ENCODE measurements at places on chromosomes 2 and 18.

DNA sequence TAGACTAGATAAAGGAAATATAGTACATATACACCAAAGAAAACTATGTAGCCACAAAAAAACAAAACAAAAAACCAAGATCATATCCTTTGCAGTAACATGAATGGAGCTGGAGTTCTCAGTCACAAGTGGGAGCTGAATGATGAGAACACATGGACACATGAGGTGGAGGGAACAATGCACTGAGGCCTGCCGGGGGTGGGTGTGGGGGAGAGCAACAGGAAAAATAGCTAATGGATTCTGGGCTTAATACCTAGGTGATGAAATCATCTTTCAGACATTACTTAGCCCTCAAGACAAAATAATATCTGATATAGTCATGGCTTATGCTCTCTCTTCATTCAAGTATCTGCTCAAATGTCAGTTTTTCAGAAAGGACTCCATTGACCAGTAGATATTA, 930.6 kb downstream of the LRP1B start:
- no peak for DNase-seq

GRCh38 chr2:111029181-111029927, 91.4 kb upstream of the BCL2L11 start:
- DNase-seq, result peak; percentile 72

DNA sequence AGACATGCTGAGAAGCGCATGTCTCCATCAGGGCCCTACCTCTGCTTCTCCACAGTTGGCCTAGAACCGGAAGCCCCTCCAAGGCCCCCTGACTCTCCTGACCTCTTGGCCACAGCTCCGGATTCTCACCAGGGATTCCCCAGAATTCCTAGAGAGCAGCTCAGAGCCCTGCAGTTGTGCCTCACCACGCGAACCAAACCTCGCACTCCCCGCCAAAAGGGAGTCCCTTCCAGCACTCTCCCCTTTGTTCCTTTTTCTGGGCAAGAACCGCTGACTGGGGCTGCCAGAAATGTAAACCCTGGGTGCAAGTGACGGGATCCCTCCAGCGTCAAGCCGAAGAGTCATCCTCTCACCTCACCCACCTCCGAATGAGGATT, 36.7 kb downstream of the AFF3 start:
- no peak for DNase-seq

GRCh38 chr18:12744103-12744502, 41.3 kb downstream of the PSMG2 start:
- DNase-seq, result no peak

GRCh38 chr2:88190808-88191721, 20.9 kb downstream of the THNSL2 start:
- peak; percentile 23 for DNase-seq

DNA sequence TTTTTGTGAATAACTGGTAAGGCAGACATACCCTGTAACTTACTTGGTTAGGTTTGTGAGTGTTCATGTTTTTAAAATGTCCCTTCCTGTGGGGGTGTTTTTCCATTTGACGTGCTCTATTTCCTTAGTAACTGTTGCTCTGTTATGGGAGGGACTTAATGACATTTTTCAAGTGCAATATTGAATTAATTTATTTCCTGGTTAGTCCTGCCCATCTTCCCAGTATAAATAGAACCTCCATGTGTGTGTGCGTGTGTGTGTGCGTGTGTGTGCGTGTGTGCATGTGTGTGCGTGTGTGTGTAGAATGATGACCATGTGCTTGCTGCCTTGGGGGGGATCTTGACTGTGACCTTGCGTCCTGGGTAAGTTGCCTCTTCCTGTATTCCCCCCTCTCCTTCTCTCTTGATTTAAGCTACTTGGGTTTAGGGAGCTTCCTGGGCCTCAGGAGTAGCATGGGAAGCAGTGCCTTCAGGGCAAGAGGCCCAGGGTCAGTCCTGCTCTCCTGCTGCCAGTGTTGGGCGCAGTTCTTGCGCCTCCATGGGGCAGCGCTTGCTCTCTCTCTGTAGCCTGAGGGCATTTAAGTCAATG, 163.9 kb downstream of the LDLRAD4 start:
- DNase-seq, result no peak

DNA sequence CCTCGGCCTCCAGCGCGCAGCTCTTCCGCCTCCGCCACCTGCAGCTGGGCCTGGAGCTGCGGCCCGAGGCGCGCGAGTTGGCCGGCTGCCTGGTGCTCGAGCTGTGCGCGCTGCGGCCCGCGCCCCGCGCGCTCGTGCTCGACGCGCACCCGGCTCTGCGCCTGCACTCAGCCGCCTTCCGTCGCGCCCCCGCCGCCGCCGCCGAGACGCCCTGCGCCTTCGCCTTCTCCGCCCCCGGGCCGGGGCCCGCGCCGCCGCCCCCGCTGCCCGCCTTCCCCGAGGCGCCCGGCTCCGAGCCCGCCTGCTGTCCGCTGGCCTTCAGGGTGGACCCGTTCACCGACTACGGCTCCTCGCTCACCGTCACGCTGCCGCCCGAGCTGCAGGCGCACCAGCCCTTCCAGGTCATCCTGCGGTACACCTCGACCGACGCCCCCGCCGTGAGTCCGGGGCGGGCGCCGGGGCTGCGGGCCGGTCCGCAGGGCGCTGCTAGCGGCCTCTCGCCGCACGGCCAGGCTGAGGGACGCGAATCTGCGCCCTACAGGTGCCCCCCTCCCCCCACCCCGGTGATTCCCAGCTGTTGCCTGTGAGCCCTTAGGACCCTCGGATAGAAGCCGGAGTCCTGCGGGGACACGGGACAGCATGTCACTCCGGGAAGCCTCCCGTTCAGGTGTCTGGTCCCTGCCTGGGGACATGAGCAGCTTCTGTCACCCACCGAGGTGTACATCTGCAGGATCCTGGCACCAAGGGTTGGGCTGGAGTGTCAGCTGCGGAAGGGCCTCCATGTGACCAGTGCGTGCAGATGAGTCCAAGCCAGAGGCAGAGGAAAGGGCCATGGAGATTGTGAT, 616 bp downstream of the RNPEPL1 start:
- peak; percentile 35 for DNase-seq

- DNase-seq, result no peak
Observed at GRCh38 chr2:224449212-224450147, 47.6 kb upstream of the FAM124B start.

- no peak for DNase-seq
Observed at GRCh38 chr2:142241016-142241415, 110.2 kb upstream of the LRP1B start.

DNA sequence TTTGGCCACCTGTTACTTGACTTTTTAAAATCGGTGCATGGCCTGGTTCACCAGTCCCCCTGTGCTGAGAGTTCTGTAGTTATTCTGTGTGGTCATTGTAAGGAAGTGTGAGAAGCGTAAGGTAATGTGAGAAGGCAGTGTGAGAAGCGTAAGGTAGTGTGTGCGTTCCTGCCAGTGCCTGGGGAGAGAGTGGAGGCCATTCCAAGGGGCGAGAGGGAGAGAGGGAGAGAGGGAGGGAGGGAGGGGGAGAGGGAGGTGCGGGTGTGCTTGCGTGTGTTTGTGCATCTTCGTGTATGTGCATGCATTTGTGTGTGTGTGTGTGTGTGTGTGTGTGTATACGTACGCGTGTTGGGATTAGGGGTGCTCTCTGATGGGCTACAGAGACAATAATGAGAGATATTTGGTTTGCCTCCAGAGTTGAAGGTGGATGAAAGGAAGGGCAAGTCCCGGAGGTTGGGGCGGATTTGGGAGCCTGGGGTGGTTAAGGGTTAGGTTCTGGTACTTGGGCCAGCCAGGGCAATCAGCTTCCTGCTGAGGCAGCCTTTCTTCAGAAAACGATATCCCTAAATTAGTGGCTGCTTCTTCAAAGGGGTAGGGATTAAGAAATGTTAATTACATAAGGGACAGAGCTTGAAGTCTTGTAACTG, 53.7 kb downstream of the SGPP2 start:
- no peak for DNase-seq

DNA sequence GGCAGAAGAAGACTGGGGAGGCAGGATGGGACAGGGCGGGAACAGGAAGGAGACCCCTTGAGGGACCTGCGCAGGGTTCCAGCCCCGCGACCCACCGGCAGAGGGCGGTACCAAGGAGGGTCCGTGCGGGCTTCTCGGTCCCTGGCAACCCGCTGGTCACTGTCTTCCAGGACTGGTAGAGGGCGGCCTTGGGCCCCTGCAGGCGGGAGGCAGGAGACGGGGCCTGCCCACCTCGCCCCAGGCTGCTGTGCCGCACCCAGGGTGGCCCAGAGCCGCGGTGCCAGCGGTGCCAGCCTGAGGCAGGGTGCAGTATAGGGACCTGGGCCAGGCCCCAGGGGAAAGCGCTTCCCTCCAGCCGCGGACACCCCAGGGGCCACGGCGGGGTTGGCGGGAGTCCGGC, 34.5 kb downstream of the NEURL3 start:
- DNase-seq, result no peak

DNA sequence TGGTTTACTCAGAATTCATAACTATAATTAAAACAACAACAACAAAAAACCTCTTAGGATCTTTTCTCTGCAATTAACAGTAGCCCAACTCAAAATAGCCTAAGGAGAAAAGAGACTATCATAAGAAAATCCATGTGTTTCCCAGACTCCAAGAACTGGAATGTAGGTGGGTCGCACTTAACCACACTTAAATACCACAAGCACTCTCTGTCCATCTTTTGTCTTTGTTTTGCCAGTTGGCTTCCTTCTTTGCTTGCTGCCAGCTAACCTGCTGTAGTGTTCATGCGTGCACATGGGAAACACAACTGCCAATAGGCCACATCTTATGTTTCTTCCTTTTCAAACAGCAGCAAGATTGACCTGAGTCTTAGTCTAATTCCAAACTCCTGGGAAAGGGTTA, 24.1 kb upstream of the ACVR1 start:
- no peak for DNase-seq

GRCh38 chr2:178479275-178479616, 846 bp upstream of the FKBP7 start:
- no peak for DNase-seq

DNA sequence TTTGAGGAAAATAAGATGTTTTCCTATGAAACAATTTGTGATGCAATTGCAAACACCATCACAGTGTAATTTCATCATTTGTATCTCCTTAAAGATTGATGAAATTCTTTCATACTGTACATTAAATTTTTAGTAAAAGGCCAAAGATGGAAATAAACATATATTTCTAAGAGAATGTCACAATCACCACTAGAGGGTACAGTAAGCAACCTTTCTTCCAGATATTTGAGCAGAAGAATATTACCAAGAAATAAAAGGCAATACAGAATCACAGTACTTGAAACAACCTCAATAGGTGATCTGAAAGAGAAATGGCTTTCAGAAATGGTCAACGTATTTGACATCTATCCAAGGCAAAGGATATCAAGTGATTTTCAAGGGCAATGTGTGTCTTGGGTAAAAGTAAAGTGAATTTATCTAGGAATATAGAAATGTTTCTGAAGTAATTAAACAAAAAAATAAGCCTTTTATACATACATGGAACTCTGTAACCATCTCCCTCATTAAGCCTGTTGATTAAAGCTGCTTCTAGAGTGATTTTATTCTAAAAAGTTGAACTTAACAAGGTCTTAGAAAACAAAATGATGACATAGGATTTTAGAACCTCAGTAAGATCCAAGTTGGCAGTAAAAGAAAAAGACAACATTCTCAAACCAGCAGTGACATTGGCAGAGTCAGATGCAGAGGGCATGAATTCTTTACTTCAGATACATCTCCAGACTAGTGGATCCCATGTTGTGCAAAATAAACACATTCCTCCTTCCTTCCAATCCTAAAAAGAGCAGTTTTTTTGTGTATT, 90.3 kb upstream of the SESTD1 start:
- no peak for DNase-seq

DNA sequence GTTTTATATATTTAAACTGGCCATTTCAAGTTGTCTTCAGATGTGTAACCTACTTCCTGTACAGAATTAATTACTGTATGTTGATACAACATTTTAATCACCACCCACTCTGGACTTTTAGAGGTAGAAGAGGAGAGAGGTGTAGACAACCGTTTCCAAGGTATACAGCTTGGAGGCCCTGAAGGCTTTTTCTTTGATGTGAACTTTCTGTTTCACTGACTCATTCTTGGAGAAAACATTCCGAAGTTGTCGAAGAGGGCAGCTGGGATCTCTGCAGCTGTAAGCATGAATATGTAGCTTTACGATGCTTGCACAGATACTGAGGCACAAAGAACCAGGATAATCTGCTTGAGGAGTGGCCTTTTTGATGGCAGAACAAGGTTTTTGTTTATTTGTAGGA, 137.0 kb downstream of the NCKAP5 start:
- DNase-seq, result no peak

GRCh38 chr2:26609839-26610277, 31.3 kb downstream of the CIB4 start:
- DNase-seq, result peak; percentile 44

DNA sequence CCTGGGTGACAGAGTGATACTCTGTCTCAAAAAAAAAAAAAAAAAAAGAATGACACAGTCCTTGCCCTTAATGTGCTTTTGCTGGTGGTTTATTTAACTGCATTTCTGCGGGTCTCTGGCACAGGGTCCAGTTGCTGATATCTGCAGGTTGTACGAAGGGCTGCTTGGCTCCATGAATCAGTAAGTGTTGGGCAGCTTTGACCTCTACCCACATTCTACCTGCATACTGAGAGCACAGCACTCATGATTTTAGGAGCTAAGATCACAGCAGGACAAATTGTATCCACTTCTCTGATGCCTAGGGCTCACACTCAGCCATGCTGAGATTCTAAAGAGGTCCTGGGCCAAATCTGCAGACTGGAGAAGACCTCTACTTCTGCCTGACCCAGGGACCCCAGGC, 119.4 kb upstream of the MYCN start:
- DNase-seq, result no peak

DNA sequence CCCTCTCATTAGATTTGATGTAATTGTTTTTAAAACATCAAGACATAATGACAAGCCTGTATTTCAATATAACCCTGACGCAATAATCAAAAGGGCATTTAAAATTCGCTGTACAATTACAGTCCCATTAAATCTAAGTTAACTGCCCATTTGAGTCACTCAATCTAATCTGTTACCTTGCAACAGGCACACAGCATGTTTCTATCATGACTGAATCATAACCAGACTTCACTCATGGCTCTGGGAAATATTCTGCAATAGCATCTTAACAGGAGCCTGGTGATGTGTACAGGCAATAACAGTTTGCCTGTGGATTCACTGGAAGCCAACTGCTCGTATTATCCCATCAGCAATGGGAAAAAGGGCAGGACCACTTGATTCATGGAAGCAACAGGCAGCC, 142.3 kb upstream of the NCKAP5 start:
- DNase-seq, result no peak

DNA sequence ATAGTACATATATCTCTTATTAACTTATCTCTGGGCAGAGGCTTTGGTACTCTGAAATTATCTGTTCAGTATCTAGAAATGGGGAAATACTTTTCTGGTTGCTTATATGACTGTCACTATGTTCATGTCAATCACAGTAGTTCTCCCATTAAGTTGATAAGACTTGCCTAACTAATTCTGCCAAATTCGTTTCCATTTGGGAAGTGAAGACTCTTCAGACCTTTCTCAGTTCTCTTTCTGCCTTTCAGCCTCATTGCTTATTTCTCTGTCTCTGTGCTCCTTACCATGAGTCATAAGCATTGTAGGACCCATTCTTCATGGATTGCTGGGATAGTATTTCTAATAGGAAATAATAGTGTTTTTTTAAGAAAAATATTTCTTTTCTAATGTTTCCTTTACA, 113.5 kb downstream of the PHLPP1 start:
- DNase-seq, result peak; percentile 39

GRCh38 chr2:102149644-102150455, 7.3 kb downstream of the IL1R1 start:
- DNase-seq, result no peak

GRCh38 chr2:185854885-185855284, 116.3 kb downstream of the FSIP2 start:
- no peak for DNase-seq

GRCh38 chr18:5410582-5410981, 115.1 kb upstream of the ZBTB14 start:
- DNase-seq, result no peak

GRCh38 chr18:77165503-77166188, 33.1 kb upstream of the MBP start:
- no peak for DNase-seq
